Bronchial epithelial cell (primary cell): ENCODE measurements at places on chromosomes 6 and 20. TPM values are rescaled to one million over a fixed set of nuclear protein-coding genes. Genes with fewer than 3 reads are reported as not detected.

RAD21L1 gene
- total RNA-seq: under 0.01 TPM in 1 of 2 replicates, not detected in the other

LY6G6F gene
- not detected in 2 replicates for total RNA-seq

C20orf144 gene
- total RNA-seq: 0.13 TPM in 1 of 2 replicates, not detected in the other

RAMACL gene
- 1.6 and 1.7 TPM in 2 replicates for total RNA-seq

HEY2 gene
- 0.13 TPM in 1 of 2 replicates, not detected in the other for total RNA-seq

KCNK16 gene
- total RNA-seq: not detected in 2 replicates

GLP1R gene
- total RNA-seq: not detected in 2 replicates

PTPRK gene
- total RNA-seq: 48.4 and 75.1 TPM in 2 replicates

TP53TG5 gene
- total RNA-seq: 0.13 TPM in 1 of 2 replicates, not detected in the other

UBE2C gene
- 0.26 and 1.8 TPM in 2 replicates for total RNA-seq

PBOV1 gene
- not detected in 2 replicates for total RNA-seq

GHRH gene
- not detected in 2 replicates for total RNA-seq

STAU1 gene
- total RNA-seq: 31.1 and 34.3 TPM in 2 replicates

- DNase-seq: no peak
Observed at GRCh38 chr6:36244641-36245280, 25.1 kb upstream of the PNPLA1 start.

DNA sequence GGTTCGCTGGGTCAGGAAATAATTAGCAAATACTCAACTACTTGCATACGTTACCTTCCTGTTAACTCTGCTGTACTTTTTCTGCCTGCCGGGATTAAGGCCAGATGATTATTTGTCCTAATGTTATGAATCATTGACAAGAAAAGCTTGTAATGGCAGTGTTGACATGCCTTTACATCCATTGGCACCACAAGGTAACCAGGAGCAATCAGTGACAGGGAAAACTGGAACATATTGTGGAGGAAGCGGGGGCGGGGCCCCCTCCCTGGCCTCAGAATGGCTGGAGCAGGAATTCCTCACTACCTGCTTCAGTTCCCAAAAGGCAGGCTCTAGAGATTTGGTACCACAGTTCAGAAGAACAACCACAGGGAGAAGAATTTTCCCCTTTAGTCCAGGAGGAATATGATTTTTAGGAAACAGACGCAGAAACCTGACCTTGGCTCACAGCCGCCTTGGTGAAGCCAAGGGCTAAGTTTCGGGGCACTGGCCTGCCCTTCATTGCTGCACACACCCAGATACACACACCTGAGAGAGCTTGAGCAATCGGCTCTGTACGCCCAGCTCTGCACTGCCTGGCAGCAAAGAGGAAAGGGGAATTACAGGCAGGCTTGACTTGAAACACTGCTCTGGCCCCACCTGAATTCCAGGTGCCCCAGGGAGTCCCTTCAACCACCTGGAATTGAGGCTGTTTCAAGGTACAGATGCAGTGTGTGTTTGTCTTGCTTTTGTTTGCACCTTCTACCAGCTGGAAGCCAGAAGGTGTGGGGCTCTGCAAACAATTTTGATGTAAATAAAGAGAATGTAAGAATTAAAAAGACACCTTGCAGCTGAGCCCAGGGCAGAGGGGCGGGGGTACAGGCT, 89.8 kb downstream of the MYB start:
- DNase-seq: peak; percentile 91

DNA sequence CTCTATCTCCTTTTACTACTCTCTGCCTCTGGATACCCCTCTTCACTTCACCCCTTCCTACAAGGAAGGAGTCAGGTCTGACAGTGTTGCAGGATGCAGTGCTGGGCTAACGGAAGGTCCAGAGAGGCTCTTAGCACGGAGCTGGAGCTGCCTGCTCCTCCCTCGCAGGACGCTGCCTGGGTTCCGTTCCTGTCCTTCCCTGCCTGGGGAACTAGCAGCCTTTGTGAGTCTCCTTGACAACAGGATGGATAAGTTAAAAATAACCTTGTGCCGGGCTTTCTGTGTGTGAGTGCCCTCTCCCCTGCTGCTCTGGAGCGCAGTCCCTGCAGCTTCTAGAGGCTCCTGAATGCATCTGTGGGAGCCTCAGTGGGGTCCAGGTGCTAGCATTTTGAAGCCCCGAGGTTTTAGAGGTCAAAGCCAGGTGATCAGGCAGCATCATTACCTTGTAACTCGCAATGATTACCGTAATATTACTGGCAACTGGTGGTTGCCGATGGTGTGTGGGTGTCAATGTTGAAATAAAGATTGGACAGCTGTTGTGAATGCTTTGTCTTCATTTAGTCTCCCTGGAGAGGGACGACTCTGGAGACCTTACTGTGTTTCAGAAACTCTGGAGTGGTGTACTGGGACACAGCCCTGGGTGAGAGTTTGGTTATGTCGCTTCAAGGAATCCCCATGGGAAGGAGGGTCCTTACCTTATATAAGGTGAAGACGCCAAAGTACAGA, 44.4 kb downstream of the CDS2 start:
- DNase-seq: no peak

- DNase-seq: peak; percentile 84
Observed at GRCh38 chr6:79600812-79601609, 30.1 kb upstream of the SH3BGRL2 start.

DNA sequence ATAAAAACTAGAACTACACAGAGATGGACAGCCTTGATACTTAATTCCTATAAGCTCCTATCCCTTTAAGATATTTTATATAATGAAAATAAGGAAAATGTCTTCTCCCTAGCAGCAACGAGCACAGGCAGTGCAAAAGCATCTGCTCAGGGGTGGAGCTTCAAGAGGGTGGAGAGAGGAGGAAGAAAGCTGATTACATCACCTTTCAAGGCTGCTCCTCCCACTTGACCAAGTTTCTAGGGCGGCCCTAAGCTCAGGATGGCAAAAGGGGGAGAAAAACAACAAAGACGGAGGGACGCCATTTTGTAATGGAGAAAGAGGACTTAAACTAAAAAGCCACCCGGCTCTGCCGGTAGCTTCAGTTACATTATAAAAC, 2.2 kb downstream of the PPP1R10 start:
- peak; percentile 96 for DNase-seq

DNA sequence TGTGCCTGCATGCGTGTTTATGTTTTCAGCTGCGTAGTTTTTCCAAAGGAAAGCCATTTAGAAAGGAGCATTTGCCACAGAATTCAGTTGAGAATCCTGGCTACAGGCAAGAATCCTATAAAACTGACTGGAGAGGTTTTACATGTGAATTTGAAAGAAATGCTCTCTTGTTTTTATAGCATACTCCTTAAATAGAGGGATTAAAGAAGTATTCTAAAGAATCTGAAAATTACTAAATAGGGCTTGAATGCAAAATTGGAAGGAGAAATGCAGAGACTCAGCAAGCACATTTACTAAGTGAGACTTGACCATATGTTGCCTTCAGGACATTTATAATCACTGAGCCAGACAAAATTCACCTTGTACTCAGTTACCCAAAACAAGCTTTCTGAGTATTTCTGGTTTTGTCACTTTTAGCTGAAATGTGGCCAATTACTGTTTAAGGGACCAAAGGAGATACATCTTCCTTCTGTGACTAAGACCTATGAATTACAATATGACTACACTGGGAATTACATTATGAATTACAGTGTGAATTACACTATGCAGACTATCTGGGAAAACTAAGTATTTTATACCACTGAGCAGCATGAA, 107.4 kb upstream of the ASCC3 start:
- no peak for DNase-seq

DNA sequence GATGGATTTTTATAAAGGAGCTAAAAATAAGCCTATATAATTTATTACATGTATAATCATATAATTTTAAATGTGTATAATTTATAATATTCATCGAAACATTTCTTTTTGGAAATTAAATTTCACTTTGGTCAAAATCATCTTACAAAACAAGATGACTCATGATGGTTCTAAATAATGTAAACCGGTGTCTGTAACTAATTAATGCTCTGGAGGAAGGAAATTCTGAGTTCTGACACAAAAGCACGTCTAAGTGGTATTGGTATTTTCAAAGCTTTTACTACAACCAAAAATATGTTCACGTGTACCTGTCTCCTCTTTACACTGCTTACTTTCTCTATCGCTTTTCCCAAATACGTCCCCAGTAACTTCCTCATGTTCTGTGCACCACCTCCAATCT, 134.1 kb downstream of the MTHFD1L start:
- no peak for DNase-seq

- peak; percentile 8 for DNase-seq
Observed at GRCh38 chr6:6841571-6841970, 253.1 kb downstream of the LY86 start.

GRCh38 chr20:59598625-59599310, 5.6 kb upstream of the PHACTR3 start:
- peak; percentile 8 for DNase-seq

GRCh38 chr6:109705258-109705657, 14.2 kb downstream of the FIG4 start:
- DNase-seq: peak; percentile 81

GRCh38 chr6:120966321-120966720, 368.0 kb downstream of the TBC1D32 start:
- no peak for DNase-seq

DNA sequence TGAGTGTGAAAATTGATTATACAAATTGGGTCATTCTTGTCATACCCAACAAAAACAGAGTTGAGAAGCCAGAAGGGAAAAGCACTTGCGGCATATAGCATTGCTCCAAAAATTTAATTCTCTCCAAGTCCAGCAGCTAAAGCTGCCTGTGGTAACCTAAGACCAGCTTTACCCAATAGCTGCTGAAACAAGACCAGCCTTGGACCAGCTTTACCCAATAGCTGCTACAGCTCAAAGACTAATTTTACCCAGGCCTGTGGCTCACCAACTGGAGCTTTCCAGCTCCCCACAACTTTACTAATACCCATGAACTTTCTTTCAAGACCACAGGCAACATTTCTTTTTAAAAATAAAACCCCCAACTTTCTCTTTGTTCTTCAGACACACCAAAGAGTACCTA, 32.8 kb upstream of the ZNF133 start:
- DNase-seq: no peak

DNA sequence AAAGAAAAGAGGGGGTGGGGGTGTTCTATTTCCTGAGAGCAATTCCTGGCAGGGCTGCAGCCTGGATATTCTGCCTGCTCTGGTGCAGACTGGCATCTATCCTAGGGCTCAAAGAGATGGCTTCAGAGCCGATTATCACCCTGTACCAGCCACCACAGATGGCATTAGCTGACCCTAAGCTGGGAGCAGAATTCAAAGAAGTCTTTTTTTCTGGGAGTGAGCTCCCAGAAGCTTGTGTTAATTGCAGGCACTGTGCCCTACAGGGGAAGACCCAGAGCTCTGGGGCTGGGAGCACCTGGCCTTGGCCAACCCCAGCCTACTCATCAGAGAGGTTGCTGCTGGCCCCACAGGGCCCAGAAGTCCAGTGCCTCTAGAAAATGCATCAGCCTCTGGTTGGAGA, 85.9 kb downstream of the PXDC1 start:
- DNase-seq: no peak

- no peak for DNase-seq
Observed at GRCh38 chr6:1004885-1005630, 306.8 kb upstream of the FOXQ1 start.

GRCh38 chr6:160039441-160039840, 70.6 kb downstream of the IGF2R start:
- DNase-seq: no peak

DNA sequence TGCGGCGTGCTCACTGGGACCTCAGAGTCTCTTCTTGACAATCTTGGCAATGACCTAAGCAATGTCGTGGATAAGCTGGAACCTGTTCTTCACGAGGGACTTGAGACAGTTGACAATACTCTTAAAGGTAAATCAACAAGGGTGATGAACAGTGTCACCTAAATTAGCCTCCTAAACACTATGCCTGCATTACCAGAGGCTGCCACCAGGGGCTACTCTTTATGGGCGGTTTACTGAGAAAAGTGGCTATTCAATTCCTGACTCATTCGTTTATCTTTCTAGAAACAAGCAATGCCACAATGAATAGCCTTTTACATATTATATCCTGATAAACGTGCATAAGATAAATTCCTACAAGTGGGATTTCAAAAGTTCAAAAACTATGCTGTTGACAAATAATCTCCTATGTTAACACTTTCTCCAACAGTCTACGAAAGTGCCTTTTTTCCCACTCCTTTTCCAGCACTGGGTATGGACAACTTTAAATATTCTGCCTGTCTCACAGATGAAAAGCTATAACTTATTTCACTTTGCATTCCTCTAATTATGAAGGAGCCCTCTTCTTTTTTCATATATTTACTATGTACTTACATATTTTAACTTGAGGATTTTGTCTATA, 1.3 kb downstream of the BPIFA2 start:
- DNase-seq: no peak

DNA sequence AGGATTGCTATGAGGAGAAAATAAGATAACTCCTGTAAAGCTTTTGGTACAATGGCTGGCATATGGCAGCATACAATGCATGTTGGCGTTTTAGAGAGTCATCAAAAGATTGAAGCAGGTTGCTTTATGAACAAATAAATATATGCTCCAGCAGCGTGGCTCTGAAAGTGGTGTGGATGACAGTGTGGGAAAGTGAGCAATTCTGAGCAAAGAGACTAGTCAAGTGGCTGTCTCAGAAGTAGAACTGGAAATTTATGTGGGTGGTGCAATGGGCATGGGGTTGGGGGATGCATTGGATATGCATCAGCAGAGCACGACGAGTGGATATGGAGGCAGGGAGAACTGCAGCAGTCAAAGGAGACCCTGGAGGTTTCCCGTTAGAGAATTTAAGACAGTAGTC, 66.2 kb upstream of the PHACTR2 start:
- DNase-seq: no peak

DNA sequence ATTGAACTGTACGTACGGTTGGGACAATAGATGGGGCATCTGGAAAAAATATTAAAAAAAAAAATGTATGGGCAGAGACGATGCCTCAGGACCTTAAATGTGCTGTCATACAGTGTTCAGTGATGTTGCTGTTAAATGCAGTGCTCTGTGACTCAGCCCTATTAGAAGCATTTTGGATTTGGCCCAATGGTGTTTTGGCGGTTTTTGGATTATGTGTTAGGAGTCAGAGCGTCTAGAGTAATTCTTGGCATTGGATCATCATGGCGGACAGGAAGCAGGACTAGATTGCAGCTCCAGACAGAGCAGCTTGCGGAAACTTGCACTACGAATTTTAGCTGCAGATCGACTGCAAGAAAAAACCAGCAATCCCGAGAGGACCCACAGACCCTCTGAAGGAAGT, 280.0 kb downstream of the SOX4 start:
- DNase-seq: peak; percentile 33

- DNase-seq: no peak
Observed at GRCh38 chr20:591941-592340, 18.2 kb downstream of the TCF15 start.

- DNase-seq: peak; percentile 36
Observed at GRCh38 chr6:14144678-14145113, 27.1 kb downstream of the CD83 start.

- peak; percentile 52 for DNase-seq
Observed at GRCh38 chr6:111925296-111925695, 52.0 kb upstream of the FYN start.

DNA sequence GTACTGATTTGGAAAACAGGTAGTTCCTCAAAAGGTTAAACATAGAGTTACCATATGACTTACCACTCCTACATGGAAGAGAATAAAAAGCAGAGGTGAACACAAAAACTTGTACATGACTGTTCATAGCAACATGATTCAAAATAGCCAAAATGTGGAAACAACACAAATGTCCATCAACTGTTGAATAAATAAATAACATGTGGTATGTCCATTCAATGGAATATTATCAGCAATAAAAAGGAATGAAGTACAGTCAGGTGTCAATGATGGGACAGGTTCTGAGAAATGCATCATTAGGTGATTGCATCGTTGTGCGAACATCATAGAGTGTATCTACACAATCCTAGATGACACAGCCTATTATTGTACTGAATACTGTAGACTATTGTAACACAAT, 35.3 kb downstream of the NOL4L start:
- DNase-seq: no peak

- DNase-seq: peak; percentile 31
Observed at GRCh38 chr6:47476781-47477496, 650 bp upstream of the CD2AP start.

- peak; percentile 41 for DNase-seq
Observed at GRCh38 chr6:17392978-17393891, at the start of gene CAP2. Gene CAP2 (plus strand): TSS chr6:17393595. CDS start chr6:17421556, 27,961 bp downstream.
